ENCODE measurements at places on chromosomes 6 and 20. TPM values are rescaled to one million over a fixed set of nuclear protein-coding genes. Genes with fewer than 3 reads are reported as not detected.

The PRR18 gene
- total RNA-seq = not detected

The SPEF1 gene
- total RNA-seq = 0.34 TPM

The THBS2 gene
- total RNA-seq = 164 TPM

The CD24 gene
- total RNA-seq = 284 TPM

The TTK gene
- total RNA-seq = 82.3 TPM

DNA sequence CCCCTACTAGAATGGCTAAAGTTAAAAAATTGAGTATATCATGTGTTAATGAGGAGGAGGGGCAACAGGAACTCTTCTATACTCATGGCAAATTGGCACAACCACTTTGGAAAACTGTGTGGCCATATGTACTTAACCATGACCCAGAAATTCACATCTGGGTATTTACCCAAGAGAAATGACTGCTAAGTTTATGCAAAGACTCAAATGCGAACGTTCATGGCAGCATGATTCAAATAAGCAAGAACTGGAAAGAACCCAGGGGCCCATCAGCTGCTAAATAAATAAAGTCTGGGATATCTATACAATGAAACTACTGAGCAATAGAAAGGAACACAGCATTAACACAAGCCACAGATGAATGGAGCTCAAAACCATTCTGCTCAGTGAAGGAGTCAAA lies 107.6 kb downstream of the MYLK4 start:
- DNase-seq = no peak

- peak; percentile 90 for DNase-seq
These were observed 27.8 kb upstream of the TLDC2 start for GRCh38 chr20:36848078-36848660.

GRCh38 chr6:93317592-93317991 lies 101.8 kb downstream of the EPHA7 start:
- DNase-seq = no peak

DNA sequence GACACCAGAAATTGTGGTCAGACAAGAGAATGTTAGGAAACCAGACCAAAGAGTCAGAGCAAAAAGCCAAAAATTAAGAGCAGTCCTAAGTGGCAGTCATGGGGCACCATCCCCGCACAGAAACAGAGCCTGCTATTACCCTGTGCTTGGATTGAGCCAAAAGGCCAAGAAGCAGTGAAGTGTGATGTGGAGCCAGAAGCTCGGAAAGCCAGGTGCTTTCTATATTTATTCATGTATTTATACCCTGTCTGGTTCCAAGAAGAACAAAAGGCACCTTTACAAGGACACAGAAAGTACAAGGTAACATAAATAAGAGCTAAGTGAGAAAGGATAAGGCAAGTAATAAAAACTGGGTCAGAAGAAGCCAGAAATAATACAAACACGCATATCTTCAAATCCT lies 336.2 kb upstream of the CNR1 start:
- DNase-seq = no peak

- DNase-seq = no peak
These were observed 248.5 kb downstream of the ATXN1 start for GRCh38 chr6:16512544-16513290.

- no peak for DNase-seq
These were observed 85.9 kb downstream of the SMLR1 start for GRCh38 chr6:130913120-130913519.

DNA sequence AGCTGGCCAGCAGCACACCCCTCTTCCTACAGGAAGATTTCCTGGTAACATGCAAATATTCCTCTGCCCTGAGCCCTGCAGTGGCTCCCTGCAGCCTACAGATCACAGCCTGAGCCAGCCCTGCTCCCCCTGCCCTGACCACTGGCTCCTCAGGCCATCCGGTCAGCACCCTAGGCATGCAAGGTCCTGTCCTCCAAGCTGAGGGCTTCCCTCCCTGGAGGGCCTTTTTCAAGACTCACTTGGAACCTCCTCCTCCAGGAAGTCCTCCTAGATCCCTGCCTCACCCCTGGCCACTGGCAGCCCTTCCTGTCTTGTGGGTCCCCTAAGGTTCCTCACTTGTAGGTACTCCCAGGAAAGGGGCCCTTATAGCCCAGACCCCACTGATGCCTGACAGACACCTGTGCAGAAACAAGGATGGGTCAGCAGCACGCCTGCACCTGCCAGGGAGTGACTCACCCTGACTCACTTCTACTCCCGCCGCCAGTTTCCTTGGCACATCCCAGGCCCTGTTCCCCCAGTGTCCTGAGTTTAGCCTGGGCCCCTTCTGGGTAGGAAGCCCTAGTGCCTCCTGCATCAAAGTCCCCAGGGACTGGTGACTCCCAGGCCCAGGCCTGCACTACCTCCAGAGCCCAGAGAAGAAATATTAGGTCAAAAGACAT lies 3.2 kb downstream of the SLC4A11 start:
- peak; percentile 78 for DNase-seq

Measured in M059J (cell line).